ENCODE measurements at places on chromosomes 5 and 9.

- no peak for DNase-seq
Measured at GRCh38 chr5:9766581-9766980, 136.4 kb upstream of the TAS2R1 start.

DNA sequence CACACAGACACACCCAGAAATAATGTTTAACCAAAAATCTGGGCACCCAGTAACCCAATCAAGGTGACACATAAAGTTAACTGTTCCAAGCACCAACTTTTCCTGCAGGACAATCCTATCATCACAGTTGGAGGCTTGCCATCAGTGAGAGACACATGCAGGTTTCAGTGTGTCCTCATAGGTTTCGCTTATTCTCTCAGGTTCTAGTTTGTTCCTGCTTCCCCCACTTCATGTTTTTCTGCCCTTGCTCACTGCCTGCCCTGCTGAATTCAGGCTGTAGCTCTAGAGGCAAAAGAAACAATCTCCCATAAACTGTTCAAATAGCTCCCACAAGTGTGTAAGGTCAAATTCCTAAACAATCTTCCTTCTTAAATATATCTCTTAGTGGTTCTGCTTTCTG, 20.0 kb upstream of the SHISAL2B start:
- no peak for DNase-seq

GRCh38 chr9:105238302-105238701, 6.1 kb upstream of the SLC44A1 start:
- DNase-seq: no peak

DNA sequence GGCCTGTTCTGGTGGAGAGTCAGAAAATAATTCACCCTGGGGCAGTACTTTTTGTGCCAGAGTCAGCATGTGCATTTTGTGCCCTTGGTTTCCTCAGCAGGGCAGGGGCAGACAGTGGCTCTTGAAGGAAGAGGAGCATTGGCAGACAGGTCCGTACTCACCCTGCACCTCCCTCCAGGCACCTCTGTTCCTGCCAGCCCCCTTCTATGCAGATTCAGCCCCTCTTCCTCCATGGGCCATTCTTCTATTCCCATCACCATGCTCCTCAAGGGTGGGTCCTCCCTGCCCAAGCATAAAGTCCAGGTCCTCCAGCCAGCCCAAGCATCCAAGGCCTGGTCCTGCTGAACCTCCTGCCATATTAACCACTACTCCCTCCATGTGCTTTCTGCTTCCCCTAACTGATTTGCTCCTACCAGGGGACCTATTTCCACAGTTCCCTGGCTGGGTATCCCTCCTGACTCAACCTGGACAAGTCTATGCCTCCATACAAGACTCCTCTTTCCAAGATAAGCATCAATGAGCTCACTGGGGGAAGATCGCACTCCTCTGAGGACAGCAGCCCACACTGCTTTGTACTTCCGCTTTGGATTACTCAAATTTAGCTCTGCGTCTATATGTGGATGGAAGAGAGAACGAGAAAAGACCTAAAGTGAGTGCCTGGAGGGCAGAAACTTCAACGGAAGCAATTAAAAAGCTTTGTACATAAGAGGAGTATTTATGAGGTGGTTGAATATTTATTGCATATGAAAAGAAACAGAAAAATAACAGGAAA, 9.3 kb upstream of the ACSL6 start:
- DNase-seq: no peak

GRCh38 chr9:122835313-122835731, 6.9 kb upstream of the PDCL start:
- no peak for DNase-seq

GRCh38 chr5:96256795-96257470, 176.1 kb downstream of the PCSK1 start:
- DNase-seq: no peak

DNA sequence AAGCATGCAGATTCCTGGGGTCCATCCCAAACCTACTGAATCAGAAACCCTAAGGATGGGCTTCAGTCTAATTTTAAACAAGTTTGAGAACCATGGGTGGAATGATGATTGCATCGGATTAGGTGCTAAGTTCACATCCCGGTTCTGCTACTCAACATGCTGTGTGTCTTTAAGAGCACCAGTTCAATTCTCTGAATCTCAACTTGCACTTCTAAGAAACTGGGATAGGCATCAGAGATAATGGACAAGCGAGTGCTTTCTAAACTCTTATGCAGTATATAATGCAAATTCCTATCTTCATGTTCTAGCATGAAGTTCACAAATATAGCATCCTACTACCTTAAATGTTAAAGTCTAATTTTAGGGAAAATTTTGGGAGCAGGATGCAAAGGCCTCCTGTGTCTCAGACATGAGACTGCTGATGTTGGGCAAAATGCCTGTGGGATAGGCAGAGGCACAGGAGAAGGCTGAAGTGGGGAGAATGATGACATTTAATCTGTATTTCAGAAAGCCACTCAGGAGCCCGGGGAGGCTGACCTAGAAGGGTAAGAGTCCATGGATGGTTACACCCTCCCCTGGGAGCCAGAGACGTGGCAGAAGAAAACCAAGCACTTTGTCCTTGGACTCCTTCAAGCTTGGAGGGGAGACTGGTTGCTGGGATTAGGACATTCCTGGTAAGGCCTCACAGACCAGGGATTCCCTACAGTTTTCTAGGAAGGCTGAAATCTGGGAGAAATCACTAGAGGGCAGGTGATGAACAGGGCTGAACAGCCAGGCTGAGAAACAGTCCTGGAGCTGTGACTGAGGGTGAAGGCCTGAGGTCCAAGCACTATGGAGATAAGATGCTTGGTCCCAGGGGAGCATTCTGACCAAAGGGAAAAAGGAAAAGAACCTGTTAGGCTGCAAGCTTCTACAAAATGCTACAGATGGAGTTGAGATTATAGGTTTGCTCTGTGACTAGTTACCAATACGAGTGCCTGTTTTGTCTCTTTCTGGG, 311.9 kb upstream of the PANK3 start:
- DNase-seq: no peak

DNA sequence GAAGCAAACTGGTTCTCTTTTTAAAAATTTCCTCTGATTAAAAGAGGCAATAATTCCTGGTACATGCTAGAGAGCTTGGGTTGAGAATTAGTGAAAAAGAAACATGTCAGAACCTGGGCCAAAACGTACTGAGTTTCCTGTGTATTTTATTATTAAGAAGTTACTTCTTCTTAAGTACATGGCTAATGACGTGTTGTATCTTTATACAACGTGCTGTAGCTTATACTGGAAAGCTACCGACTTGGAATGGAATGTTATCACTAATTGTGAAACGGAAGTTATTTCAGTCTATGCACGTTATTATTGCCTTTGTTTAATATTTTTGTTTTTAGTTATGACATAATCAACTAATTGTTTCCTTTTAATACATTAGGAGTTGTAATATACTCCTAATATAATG, 43.1 kb downstream of the ZNF366 start:
- no peak for DNase-seq

DNA sequence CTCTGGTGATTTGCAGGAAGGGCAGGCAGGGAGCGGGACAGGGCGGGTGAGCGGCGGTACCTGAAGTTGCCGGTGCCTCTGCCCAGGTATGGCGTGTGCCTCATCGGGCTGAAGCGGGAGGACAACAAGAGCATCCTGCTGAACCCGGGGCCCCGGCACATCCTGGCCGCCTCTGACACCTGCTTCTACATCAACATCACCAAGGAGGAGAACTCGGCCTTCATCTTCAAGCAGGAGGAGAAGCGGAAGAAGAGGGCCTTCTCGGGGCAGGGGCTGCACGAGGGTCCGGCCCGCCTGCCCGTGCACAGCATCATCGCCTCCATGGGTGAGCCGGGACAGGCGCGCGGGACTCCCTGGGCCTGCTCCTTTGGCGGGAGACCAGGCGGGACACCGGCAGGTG, 68.8 kb downstream of the KCNT1 start:
- DNase-seq: no peak

GRCh38 chr5:127865273-127865672, 162.1 kb downstream of the CCDC192 start:
- no peak for DNase-seq

DNA sequence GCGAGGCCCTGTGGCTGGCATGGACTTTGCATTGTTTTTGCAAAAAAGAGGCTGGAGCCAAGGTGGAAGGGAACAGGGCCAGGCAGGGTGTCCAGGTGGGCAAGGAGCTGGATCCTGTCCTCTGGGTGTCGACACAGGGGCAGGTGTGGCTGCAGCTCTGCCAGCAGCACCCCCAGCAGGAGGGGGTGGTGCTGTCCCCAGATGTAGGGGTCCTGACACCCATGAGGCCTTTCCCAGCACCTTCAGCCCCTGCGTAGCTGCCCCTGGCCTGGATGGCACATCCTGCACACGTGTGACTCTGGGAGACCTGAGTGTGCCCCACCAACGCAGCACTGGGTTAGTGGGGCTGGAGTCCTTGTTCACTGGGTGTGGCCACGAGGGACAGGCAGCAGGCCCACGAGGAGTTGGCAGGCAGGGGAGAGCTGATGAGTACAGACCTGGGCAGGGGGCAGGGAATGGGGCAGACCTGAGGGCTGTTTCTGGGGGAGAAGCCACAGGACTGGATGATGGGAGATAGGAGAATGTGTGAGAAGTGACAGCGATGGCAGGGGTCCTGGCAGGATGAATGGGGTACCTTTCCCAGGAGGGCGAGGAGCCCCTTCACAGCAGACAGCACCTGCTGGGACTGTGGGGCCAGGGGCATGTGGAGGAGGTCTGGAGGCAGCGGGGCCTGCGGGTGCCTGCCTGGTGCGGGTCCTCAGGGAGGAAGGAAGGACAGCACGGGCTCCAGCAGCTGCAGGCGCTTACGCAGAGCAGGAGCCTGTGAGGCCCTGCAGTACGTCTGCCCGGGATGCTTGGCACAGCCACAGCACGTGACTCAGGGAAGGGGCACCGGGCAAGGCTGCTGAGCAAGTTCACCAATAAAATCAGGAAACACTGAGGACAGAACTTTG, 3.6 kb upstream of the RASGEF1C start:
- no peak for DNase-seq

GRCh38 chr9:136052472-136052880, 42.6 kb downstream of the NACC2 start:
- DNase-seq: no peak
